ENCODE measurements at places on chromosomes 13 and 19. TPM values are rescaled to one million over a fixed set of nuclear protein-coding genes. Genes with fewer than 3 reads are reported as not detected.

The VSTM1 gene
- not detected for polyA plus RNA-seq

GRCh38 chr13:72788831-72789230, 6.9 kb downstream of the PIBF1 start:
- DNase-seq, result no peak

- no peak for DNase-seq
These were observed 518.0 kb upstream of the SGCG start for GRCh38 chr13:22662771-22663170.

The ZNF90 gene
- polyA plus RNA-seq, result 1.8 TPM

The CLEC4M gene
- polyA plus RNA-seq, result not detected

The ZMYM2 gene
- polyA plus RNA-seq, result 15.7 TPM

DNA sequence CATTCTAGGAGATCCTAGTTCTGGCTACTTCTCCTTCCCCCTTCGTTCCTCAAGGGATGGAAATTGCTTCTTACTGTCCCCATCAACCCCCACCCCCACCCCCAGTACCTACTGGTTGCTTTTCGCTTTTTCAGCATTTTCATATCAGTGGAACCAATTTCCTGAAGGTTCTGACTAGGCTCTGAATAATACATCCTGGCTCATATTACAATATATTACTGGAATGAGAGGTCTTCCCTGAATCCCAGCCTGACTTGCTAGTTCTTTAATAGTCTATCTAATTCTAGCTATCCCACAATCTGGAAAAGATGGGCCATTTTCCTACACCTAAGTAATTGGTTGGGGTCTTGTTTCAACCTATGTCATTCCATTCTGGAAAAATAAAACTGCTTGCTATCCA, 207.4 kb downstream of the COG6 start:
- no peak for DNase-seq

GRCh38 chr13:31032528-31033113, 100.2 kb downstream of the TEX26 start:
- DNase-seq, result no peak

DNA sequence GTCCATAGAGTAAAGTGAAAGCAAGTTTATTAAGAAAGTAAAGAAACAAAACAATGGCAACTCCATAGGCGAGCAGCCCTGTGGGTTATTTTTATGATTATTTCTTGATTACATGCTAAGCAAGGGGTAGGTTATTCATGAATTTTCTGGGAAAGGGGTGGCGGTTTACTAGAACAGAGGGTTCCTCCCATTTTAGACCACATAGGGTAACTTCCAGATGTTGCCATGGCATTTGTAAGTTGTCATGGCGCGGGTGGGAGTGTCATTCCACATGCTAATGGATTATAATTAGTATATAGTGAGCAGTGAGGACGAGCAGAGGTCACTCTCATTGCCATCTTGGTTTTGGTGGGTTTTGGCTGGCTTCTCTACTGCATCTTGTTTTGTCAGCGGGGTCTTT, 8.4 kb upstream of the DCUN1D2 start:
- DNase-seq, result no peak

The PBX4 gene
- polyA plus RNA-seq, result 3.8 TPM

DNA sequence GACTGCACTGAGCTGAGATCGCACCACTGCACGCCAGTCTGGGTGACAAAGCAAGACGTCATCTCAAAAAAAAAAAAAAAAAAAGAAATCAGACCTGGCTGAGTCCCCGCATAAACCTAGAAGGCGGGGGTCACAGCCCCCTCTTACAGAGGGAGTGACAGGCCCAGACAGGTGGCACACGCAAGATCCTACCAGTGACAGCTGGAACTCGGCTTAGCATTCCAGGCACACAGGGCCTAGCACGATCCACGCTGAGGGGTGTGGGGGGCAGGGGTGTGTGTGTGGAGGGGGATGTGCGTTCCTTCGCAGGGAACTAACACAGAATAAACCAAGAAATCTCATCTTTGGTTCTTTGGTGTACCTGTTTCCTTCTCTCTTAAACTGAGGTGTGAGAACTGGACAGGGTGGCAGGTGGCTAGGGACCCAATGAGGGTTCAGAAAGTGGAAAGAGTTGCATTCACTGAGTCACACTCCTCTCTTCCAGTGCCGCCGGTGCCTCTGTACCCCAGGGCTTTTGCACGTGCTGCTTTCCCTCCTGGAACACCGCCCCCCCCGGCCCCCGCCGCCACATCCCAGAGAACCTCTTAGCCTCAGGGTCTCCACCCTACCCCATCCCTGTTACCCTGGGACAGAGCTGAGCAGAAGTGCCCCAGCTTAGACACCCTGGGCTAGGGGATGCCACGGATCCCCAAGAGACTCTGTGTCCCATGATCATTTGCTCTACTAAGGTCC, 5.0 kb downstream of the SGTA start:
- DNase-seq, result no peak

The CLIP3 gene
- 3.1 TPM for polyA plus RNA-seq

The OR10H2 gene
- not detected for polyA plus RNA-seq

- DNase-seq, result no peak
These were observed 168.6 kb downstream of the ITGBL1 start for GRCh38 chr13:101621099-101621498.

The ZSCAN4 gene
- not detected for polyA plus RNA-seq

- DNase-seq, result peak; percentile 59
These were observed 8.1 kb downstream of the STK11 start for GRCh38 chr19:1213391-1214286.

The TNPO2 gene
- 2.0 TPM for polyA plus RNA-seq

The UBXN6 gene
- 5.4 TPM for polyA plus RNA-seq

The FXYD7 gene
- polyA plus RNA-seq, result 2.1 TPM

DNA sequence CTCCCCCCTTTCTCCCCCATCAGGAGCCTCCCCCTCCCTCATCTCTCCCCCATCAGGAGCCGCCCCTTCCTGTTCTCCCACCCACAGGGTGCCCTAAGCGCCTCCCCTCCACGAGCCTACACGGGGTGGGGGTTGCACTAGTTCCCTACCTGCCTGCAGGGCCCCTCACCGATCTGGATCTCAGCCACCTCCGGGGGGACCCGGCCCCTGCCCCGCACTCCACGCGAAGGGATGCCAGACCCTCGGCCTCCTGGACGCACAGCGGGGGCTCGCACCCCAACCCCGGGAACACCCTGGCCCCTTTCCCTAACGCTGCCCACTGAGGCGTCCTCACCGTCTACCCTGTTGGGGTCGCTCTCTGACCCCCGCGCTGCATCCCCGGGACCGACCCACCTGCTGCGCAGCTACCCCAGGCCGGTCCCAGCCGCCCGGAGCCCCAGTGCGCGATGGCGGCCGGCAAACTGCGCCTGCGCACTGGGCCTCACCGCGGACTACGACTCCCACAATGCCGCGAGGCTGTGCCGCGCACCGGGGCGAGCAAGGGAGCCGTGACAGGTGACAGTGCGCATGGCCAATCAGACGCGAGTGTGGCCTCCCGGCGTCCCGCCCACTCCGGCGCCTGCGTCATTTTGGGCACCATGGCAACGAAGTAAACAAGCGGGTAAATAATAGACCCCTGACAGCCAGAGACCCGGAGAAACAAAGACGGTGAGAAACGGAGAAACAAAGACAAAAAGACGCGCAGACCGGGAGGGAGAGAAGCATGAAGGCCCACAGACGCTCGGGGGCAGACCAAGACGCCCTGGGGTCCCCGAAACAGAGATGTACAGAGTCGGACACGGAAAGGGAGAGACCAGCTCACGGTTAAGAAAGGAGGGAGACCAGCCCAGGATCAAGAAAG, at the start of gene ZSCAN18:
Gene ZSCAN18, minus strand, starts transcription at position 451 of the 901 bp plus-strand sequence. CDS start 7,964 bp downstream, outside the sequence.
- DNase-seq, result peak; percentile 99
